ENCODE measurements at places on chromosomes 7 and 10.

DNA sequence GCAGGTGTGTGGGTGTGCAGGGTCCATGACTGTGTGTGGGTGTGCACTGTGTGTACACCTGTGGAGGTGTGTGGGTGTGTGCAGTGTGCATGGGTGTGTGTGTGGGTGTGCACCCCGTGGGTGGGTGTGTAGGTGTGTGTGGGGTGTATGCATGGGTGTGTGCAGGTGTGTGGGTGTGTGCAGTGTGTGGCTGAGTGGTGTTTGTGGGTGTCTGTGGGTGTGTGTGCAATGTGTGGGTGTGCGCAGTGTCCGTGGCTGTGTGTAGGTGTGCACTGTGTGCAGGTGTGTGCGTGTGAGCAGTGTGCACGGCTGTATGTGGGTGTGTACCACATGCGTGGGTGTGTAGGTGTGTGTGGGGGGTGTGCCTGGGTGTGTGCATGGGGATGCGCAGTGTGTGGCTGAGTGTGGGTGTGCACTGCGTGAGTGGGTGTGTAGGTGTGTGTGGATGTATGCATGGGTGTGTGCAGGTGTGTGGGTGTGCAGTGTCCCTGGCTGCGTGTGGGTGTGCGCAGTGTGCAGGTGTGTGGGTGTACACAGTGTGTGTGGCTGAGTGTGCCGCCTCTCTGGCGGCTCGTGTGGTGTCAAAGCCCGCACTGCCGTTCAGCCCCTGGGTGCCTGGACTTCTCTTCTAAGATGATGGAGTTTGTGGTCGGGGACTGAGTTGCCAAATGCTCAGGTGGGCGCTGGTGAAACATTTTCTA lies 208.3 kb downstream of the DNAJB6 start:
- no peak for DNase-seq

GRCh38 chr7:108634535-108634934 lies 64.9 kb downstream of the DNAJB9 start:
- DNase-seq: no peak

DNA sequence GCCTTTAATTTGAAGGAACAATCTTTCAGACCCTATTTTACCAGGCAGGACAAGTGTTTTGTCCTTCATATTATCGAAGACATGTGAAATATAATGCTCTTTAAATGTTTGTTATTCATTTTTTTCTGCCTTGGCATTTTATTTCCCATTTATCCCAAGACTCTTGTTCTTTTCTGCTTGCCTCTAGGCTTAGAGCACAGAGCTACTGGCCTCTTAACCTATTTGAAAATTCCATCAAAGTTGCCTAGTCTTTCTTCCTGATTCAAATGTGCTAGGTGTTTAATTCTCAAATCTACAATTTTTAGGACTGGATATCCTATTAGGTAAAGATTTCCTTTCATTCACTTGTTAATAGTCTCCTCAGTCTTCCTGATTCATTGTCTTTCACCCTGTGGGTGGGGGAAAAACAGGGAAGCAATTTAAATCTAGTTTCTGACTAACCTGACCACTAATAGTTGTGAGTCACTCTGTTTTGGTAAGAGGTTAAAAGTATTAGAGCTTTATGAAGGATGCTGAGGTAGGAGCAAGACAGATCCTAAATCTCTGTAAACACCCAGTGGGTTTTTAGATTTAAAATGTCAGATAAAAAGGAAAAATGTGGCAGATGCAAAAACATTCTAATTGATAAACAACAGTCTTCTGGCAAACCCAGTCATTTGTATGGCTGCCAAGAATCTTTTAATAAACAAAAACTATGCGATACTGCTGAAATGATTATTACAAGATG lies 1.5 kb downstream of the LIPK start:
- DNase-seq: no peak

DNA sequence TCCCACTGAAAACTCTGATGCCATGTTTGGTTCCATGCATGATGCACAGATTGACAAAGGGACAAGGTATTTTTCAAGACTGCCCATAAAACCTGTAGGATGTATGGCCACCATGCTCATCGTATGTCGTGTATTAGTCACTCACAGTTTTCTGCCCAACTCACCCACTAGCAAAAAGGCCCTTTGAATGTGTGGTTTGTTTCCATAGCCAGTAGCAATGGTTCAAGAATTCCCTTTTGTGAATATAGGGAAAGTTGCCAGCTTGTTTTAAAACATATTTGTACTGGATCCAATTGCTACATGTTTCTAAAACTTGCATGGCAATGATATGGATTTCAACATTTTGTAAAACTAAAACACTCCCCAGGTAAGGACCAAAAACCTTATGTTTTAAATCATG lies 280.9 kb upstream of the YAE1 start:
- DNase-seq: no peak

GRCh38 chr7:126778101-126778500 lies 474.6 kb downstream of the GRM8 start:
- no peak for DNase-seq

DNA sequence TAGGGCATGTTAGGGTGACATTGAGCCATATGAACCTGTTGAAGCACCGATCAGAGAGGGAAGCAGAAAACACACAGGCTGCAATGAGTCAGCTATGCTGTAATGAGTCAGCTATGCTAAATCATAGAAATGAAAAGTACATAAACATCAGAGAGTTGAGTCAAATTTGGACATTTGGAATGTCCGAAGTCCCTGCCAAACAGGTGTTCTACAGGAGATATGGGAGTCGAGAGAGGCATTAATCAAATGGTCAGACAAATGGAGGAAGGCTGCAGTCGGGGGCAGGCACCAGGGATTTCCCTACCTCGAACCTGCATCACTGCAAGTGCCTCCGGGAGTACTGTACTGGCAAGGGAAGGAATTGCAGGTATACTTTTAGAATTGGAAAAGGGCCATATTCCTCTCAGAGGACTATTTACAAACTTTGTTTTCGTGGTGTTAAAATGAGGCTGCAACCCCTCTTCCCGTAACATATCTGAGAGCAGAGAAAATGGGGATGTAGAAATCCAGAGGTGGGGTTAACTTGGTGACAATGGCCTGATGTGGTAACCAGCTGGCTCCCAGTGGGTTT lies 8.8 kb upstream of the ZC3HAV1 start:
- DNase-seq: no peak

- DNase-seq: no peak
Observed at GRCh38 chr7:130151591-130152492, 53.4 kb downstream of the TMEM209 start.

DNA sequence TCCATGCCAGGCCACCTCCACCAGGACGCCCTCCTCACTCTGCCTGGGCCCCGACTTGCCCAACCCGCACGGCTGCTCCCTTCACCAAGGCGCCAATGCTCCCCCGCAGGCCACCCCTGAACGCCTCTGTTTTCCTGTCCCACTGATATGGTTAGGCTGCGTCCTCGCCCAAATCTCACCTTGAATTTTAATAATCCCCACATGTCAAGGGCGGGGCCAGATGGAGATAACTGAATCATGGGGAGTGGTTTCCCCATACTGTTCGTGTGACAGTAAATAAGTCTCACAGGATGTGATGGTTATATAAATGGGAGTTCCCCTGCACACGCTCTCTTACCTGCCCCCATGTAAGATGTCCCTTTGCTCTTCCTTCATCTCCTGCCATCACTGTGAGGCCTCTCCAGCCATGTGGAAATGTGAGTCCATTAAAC lies 29.8 kb downstream of the RSU1 start:
- DNase-seq: peak; percentile 50

DNA sequence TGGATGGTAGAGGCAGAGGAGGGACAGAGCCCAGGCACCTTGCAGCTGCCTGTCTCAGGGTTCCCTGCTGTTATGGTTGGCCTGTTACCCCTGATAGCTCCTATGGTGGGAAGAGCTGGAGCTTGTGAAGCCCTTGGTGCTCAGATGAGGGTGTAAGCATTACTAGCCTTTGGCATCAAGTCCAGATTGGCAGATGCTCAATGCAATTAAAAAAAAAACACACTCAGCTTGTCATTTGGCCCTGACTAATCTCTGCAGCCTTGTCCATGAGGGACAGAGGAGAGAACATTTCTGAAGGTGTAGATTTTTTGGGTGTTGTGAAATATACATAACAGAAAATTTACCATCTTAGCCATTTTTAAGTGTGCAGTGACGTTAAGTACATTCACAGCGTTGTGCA lies 86.3 kb downstream of the PLPP4 start:
- no peak for DNase-seq

- no peak for DNase-seq
Observed at GRCh38 chr7:47338026-47338425, 243.9 kb downstream of the TNS3 start.

DNA sequence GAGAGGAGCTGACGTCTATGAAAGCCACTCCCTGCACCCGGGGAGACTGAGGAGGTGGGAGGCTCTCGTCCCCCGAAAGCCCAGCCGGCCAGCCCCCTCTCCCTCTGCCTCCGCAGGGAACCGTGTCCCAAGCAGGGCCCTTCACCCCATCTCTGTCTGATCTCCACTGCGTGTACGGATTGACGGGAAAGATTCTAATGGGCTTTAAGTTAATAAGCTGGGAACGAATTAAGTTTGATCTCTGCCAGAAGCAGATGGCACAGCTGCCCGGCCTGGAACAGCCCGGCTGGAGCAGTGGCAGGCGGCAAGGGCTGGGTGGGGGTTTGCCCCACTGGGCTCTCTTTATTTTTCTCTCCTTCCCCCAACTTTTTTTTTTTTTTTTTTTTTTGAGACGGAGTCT lies 6.1 kb upstream of the SLC29A4 start:
- no peak for DNase-seq

- DNase-seq: no peak
Observed at GRCh38 chr7:16494955-16495719, 29.6 kb upstream of the SOSTDC1 start.

- no peak for DNase-seq
Observed at GRCh38 chr10:58209669-58210068, 58.0 kb downstream of the IPMK start.

DNA sequence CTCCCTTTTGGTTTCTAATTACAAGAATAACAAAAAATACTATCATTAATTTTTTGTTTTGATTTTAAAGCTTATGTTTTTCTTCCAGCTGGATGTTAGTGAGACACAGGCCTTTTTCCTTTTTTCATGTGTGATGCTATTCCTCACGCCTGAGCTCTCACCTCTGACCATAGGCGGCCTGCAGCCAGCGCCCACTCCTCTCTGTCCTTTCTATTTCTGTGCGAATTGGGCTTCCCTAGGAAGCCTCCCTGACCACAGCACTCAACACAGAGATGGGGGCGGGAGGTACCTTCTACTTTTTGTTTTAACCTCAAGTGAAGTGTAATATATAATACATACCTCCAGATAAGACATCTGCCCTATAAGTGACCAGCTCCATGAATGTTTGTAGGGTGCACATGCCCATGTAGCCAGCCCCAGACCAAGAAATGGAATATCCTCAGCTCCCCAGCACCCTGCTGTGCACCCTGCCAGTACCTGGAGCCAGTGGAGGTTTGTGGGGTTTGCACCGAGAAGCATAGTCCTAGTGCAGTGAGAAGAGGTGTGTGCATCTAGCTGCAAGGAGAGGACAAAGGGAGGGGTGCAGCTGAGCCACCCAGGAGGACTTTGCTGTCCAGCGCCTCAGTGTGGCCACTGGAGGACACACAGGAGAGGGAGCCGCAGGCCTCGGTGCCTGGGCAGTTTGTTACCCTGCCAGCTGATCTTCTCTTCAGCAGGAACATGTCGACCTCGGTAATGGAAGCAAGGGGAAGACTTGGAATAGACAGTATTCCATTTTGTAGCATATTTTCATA lies 38.5 kb downstream of the BNIP3 start:
- no peak for DNase-seq

DNA sequence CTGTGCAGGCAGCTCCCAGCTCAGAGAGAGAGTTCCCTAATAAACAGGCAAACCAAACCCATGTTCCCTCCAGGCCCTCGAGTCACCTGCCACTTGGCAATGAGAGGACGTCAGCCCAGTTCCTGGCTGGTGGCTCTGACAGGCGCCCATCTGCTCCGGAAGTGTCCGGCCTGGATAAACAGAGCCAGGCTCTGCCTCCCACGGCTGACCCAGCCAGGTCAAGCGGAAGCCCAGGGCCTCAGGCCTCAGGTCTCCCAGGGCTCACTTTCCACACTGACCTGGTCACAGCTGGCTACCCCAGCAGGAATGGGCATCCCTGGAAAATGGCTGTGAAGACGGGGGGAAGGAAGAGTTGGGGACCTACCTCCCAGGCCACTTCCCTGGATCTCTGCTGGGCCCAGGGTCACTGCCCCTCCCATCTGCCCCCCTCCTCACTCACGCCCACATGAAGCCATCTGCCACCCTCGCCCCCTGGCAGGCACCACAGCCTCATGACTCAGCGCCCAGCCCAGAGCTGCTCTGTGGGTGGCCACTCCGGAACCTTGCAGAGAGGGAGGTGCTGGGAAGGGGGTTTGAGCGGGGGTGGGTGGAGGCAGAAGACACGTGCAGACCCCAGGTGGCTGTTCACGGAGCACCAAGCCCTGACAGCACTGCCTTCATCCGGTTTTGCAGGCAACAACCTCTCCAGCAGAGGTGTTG lies 37.4 kb upstream of the DUSP5 start:
- DNase-seq: no peak

DNA sequence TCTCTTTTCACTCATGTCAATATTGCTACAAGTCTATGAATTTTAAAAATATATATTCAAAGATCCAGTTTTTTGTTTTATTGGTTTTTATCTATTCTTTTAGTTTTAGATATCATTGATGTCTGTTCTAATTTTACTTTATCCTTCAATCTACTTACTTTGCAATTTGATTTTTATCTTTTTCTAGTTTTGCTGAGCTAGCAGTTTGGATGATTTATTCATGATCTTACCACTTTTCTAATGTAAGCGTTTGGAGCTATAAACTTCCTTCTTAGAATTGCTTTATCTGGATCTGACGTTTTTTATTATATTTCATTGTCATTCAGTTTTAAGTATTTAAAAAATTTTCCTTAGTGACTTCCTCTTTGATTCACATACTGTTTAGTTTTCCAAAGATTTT lies 664.5 kb upstream of the VSTM2A start:
- DNase-seq: no peak

- DNase-seq: no peak
Observed at GRCh38 chr10:94412449-94412848, 10.1 kb downstream of the TBC1D12 start.

DNA sequence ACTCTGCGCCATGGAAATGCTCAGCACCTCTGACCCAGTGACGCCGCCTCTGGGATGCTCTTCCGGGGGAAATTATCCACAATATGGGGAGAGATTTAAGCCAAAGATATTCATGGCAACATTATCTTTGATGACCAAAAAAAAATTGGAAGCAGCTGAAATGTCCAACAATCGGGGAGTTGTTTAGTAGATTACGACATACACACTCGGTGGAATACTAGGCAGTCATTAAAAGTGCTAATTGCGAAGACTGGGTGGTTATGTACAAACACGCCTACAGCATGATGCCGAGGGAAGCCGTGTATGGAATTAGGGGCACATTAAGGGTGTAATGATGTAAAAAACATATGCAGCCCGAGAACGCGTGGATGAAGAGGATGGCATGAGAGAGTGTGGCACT lies 75.2 kb downstream of the UNCX start:
- DNase-seq: no peak

DNA sequence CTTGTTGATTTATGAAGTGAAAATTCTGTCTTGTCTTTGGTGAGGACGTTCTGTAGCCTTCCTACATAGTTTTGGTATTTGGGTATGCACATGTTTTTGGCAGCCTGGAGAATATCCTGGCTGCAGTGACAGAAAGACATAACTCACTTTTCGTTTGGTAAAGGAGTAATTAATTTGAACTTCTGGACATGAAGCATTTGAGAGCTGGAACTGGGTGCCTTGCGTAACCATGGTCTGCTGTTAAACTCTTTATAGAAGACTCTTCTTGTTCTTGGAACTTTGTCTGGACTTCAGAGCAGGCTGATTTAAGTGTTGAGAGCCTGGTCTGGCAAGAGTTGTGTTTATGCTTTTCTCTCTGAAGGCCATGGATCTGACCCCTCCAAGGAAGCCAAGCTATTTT lies 231.3 kb downstream of the LRMDA start:
- no peak for DNase-seq

Measured in stimulated activated CD4-positive, alpha-beta T cell treated with anti-CD3 and anti-CD28 coated beads, TNF-alpha, amount 100 ng/mL, for 4 hours (primary cell).